ENCODE measurements at places on chromosomes 7 and 10.

DNA sequence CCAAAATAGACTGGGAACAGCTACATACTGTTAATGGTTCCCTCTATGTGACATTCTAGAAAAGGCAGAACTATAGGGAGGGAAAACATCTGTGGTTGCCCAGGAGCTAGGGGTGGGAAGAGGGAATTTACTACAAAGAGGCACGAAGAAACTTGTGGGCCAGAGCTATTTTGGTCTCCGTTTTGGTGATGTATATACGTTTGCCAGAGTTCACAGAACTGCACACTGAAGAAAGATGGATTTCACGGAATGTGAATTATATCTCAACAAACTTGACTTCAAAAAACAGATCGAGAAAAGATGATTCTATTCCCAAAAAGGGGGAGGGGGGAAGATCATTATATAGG is 386 bp upstream of the AS3MT start:
- no peak for DNase-seq

- DNase-seq, result no peak
These were observed 59.3 kb downstream of the C7orf25 start for GRCh38 chr7:42852531-42852930.

DNA sequence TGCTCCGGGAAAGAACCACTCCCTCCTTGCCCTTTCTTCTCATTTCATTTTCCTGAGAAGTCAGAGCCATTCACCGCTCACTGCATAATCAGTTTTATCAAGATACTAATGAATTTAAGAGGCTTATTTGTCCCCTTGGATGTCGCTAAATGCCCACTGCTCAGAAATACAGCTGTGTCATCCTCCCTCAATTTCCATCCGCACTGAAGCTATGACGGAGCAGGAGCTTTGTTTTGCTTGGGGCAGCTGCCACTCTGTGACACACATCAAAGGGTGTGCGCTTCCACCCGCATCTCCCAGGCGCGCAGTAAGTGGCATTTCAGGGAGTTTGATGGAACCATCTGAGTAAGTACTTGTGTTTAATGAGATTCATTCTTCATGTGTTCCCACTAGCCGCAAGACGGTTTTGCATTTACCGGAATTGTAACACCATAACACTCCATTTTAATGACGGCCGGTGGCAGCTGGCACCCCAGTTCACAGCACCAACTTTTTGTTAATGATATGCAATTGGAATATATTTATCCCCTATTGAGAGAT is 103.8 kb upstream of the PARD3 start:
- no peak for DNase-seq

- DNase-seq, result no peak
These were observed 5.2 kb downstream of the STEAP2 start for GRCh38 chr7:90216771-90217170.

- DNase-seq, result no peak
These were observed 319.3 kb upstream of the CACNA2D1 start for GRCh38 chr7:82762880-82763279.

GRCh38 chr10:93687737-93688136 is 14.7 kb downstream of the FRA10AC1 start:
- DNase-seq, result no peak

GRCh38 chr7:104980841-104981671 is 32.9 kb upstream of the KMT2E start:
- DNase-seq, result peak; percentile 82

- DNase-seq, result no peak
These were observed 5.9 kb upstream of the IFIT1B start for GRCh38 chr10:89371987-89372386.

DNA sequence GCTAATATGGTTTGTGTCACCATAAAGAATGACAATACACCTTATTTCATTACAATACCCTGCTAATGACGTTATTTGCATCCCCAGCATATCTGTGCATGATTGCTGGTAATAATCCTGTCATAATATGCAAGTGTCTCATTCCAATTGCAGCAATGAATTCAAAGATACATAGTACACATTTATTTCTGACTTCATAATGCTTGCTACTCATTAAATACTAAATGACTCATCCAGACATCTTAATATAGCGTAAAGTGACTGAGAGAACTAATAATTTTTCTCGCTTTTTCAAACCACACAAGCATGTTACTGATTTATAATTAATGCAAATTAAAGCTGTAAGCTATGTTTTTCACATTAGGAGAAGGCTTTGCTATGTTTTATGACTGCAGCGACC is 234.7 kb upstream of the MDFIC start:
- no peak for DNase-seq

- DNase-seq, result no peak
These were observed 75.0 kb upstream of the ARMC3 start for GRCh38 chr10:22852712-22853353.

- no peak for DNase-seq
These were observed 66.3 kb downstream of the MTERF1 start for GRCh38 chr7:91814189-91814588.

- no peak for DNase-seq
These were observed 113.5 kb downstream of the CELF2 start for GRCh38 chr10:11131112-11131639.

DNA sequence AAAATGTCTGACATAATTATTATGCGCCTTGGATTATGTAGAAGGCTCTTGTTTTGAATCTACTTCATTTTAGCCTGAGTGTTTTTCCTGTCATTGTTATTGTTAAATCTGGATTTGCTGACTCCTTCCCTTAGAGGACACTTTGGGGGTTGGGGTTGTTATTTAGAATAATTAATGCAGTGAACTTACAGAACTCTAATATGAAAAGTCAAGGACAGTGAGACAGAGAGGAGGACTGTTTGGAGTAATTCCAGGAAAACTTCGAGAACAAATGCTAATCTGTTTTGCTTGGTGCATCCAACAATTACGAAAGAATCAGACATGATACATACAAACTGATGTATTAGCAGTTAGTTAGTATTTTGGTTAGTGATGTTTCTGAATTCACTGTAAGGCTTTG is 146.1 kb downstream of the ABCA13 start:
- DNase-seq, result no peak

DNA sequence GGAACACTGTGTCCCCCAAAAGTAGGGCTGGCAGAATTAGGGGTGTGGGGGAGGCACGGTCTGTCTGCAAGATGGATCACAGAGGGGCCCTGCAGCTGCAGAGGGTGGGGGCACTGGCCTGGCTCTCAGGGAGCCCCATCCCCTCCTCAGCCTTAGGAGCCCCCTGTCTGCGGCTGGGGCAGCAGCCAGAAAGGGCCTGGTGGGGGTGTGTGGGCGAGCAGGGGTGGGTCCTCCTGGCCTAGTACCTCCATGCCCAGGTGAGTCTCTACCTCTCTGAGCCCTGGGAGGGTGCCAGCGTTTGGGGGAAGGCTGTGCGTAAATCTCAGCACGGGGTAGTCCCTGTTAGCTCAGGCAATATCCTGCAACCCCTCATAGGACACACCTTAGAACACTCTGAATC is 280.5 kb upstream of the PPP2R2D start:
- DNase-seq, result no peak

- no peak for DNase-seq
These were observed 36.4 kb upstream of the CD36 start for GRCh38 chr7:80601999-80602398.

DNA sequence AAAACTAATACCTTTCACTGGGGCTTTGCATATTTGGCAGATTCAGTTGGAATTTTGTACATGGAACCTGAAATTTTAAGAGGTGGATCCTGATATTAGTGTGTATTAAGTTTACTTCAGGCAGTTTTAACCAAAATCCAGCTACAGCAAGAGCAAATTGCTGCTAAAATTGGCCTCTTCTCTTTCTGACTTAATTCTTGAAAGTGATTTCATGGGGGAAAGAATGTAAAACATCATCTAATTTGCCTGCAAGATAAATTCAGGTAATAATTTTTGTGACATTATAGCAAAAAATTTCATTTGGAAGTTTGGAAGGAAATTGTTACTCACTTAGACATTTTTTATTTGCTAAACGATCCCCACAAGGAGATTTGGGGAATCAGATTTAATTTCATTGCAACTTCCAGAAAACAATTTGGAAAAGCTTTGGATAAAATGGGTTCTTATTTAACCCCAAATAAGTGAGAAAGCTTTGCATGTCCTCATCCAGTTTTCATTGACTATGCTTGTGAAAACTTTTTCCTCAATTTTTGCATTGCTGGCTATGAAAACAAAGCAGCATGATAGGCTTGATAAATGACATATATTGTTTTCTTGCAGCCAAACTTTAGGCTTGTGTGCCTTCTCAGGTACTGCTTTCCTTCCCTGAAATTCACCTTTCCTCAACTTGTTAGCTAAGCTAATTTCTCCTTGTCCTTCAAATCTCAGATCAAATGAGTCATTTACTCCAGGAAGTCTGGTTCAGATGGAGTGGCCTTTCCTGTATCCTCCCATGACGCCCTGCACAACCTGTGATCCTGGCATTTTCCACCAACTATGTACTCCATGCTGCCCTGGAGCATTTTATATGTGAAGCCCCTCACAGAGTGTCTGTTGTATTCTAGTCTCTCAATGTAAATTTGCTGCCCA is 27.4 kb upstream of the ZNF438 start:
- peak; percentile 76 for DNase-seq

GRCh38 chr10:98642281-98642680 is 195.5 kb upstream of the HPS1 start:
- DNase-seq, result no peak

DNA sequence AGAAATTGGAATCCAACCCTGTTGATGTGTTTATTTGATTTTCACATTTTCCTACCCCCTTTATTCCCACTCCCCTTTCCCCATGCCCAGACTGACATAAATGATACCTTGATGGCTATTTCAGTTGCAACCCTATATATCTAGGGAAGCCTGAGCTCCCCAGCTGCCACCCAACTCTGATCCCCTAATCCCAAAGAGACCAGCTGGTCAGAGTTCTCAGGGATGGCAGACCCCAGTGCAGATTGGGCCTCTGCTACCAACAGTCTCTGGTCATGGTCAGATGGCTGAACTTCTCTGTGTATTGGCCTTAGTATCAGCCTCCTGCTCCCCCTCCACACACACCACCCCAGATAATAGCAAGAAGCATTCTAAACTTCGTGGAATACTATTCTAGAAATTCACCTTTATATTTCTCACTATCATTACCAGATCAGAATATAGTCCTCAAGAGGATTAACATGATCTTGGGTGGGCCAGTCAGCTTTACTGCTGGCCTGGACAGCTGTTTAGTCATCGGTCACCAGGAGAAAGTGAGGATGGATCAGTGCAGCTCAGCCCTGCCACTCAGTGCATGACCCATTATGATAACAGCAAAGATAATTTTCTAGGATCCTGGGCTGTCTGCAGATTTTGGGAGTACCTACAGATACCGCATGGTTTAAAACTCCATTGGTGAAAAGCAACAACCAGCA is 24.5 kb upstream of the BTRC start:
- DNase-seq, result no peak

DNA sequence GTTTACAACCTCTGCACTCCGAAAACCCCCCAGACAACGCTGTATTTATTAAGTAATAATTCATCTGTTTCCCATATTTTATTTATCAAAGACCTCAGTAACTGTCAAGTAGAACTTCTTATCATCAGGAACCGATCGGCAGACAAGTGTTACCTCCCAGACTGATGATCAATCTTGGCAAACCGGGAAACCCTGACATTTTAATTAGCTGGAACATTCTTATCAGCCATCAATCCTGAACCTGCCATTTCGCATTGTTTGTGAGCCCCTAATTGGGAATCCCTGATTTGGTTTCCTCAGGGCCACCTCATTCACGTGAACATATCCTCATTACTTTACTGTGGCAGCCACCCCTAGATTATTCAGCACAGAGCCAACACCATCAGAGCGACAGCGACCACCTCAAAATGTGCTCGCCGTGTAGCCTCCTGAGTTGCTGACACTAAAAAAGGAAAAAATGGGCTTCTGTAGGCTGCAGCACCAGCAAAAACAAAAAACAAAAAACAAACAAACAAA is 93.6 kb upstream of the SDK1 start:
- DNase-seq, result no peak

DNA sequence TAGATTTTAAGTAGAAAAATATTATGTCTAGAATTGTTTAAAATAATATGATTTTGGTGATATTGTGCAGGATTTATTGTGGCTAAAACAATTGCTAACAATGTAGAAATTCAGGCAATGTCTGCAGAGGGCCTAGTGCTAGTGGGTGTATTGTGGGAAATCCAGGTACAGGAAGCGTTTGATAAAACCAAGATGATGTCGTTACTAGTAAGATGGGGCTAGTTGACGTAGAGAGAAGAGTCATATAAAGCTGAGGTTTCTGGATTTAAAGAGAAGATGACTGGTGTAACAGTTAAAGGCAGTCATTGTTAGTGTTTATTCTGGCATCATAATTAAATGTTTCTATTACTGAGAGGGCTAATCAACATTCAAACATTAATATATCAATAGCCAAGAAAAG is 43.5 kb downstream of the ADK start:
- no peak for DNase-seq

GRCh38 chr10:43983405-43983804 is 334.7 kb upstream of the ZNF32 start:
- no peak for DNase-seq

DNA sequence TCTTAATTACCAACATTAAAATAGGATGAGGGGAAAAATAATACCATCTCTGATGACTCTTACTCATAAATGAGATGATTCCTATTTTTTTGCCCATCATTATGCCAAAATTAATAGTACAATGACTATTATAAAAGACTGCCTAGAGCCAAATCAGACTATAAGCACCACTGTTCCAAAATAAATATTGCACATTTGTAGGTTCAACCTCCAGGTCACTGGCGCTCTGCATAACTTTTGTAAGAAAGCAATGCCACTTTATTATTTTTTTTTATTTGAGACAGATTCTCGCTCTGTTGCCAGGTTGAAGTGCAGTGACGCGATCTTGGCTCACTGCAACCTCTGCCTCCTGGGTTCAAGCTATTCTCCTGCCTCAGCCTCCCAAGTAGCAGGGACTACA is 142.5 kb upstream of the SP8 start:
- DNase-seq, result peak; percentile 14

DNA sequence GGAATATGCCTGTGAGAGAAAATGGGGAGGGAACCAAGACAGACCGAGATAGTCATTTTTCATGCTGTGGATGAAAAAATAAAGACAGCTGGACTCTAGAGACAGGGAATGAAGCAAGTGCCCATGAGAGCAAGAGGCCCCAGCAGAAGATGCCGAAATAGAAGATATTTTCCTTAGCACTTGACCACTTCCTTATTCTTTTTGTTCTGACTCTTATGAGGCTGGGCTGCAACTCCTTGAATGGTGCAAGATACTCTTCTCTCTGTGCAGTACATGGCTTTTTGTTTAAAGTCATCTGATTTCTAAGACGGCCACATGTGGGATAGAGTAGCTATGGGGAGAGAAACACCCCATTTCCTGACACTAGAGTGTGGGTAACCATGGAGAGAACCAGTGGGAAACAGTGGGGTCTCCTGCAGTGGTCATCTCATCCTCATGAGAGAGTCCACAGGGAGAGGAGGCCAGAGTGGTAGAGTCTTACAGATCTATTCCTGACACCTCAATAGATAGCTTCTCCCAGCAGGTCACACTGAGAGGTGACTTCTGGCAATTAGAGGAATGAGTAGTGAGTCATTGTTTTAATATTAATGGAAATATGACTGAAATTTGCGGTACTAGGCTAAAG is 18.0 kb upstream of the VCL start:
- DNase-seq, result no peak

DNA sequence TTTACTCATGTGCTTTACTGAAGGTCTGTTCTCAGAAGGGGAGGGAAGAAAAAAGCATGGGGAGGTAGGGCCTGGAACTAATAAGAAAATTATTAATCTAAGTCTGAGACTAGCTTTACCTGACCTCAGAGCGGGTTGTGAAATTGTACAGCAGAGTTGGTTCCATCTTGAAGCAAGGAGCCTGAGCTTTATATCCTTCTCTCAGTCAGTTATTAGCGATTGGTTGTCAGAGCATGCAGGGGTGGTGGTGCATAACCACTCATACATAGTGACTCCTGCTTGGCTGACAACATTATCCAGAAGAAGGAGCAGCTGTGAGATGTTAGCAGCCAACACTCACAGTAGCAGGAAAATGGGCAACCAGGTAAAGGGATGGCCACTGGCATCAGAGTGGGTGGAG is 976.3 kb upstream of the LRRTM3 start:
- no peak for DNase-seq
